LNCaP clone FGC (cell line): ENCODE measurements at places on chromosomes 11 and 22.

GRCh38 chr22:37044634-37045625, 6.6 kb upstream of the KCTD17 start:
- DNase-seq: no peak

DNA sequence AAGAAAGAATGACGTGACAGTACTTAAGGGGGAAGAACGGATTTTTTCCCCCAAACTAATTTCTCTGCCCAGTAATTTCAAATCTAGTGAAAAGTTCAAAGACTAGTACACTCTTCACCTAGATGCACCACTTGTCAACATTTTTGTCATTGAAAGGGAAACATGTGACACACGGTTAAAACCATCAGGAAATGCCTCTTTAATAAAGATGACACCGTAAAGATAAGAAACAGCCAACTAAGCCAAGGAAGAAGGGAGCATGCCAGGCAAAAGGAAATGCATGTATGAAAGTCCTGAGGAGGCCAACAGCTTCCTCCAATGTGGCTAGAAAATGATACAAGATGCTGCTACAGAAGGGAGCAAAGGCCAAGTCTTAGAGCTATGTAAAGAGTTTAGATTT, 49.4 kb downstream of the RSF1 start:
- DNase-seq: peak; percentile 81

GRCh38 chr11:83467837-83468236, 181.7 kb upstream of the CCDC90B start:
- no peak for DNase-seq

- DNase-seq: no peak
These were observed 45.1 kb upstream of the PAX6 start for GRCh38 chr11:31856248-31856647.
